ENCODE measurements at places on chromosomes 7 and 10.

GRCh38 chr10:12876266-12876665, 125.2 kb downstream of the CCDC3 start:
- DNase-seq = no peak

DNA sequence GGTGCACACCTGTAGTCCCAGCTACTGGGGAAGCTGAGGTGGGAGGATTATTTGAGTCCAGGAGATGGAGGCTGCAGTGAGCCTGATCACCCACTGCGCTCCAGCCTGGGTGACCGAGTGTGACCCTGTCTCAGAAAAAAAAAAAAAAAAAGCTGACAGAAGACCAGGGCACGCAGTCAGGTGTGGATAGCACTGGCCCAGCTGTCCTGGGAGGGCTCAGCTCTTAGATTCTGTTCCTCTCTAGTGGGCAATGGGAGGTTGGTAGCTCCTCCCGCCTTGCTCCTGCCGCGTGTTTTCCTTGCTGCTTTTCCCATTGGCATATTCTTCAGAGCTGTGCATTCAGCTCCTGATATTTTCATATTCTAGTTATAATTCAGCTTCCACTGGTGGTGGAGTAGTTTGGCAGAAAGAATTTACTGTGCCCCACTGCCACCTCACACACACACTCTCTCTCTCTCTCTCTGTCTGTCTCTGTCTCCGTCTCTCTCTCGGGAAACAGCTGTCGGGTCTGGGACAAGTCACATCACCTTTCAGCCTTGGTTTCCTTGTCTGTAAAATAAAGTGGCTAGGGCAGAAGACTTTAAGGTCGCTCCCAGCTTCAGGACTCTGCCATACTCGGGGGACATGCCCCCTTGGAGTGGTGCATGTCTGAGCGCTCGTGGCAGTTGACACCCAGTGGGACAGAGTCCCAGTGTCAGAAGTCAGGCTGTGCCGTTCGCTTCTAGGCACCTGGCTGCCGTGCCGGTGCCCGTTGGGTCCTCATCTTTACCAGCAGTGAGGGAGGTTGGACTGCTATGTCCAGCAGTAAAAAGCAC, 25.9 kb upstream of the ANKRD2 start:
- no peak for DNase-seq

- DNase-seq = no peak
Observed at GRCh38 chr10:96261930-96262329, 9.4 kb downstream of the BLNK start.

DNA sequence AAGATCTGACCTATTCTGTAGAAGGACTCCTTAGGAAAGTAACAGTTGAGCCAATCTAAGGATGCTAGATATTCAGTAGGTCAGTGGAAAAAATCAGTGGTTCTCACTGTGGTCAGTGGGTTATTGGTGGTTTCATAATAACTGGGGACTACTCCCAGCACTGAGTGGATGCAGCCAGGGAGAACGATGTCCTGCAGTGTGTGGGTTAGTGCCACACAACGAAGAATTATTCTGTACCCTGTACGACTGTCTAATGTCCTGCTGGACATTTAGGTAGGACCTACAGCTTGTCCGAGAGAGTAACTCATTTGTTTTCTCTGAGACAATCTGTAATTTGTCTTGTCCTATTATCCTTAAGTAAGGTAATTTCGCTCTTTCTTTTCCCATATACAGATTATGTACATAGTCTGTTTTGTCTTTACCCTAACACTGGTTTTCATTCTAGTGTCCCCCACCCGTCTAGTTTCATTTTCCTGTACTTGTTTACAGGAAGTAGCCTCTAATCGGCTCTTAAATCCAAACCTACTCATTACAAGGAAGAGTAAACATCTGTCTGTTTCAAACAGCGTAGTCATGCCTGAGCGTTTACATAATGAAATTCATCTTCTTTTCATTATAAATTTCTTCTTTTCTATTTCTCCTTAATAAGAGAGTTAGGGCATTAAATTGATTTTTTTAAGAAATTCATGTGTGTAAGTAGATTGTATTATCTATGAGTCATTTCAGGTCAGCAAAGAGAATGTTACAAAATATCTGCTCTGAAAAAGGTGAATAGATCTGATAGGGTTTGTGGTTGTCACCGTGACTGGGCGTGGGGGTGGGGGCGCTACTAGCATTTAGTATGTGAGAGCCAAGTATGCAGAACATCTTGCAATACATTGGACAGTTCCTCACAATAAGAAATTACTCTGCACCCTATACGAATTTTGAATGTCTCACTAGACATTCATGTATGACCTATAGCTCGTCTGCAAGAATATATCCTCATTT, 8.3 kb upstream of the ZC3HAV1L start:
- no peak for DNase-seq

- no peak for DNase-seq
Observed at GRCh38 chr10:101807158-101807557, 11.1 kb downstream of the OGA start.

- no peak for DNase-seq
Observed at GRCh38 chr10:1020460-1020859, 5.2 kb downstream of the IDI2 start.

DNA sequence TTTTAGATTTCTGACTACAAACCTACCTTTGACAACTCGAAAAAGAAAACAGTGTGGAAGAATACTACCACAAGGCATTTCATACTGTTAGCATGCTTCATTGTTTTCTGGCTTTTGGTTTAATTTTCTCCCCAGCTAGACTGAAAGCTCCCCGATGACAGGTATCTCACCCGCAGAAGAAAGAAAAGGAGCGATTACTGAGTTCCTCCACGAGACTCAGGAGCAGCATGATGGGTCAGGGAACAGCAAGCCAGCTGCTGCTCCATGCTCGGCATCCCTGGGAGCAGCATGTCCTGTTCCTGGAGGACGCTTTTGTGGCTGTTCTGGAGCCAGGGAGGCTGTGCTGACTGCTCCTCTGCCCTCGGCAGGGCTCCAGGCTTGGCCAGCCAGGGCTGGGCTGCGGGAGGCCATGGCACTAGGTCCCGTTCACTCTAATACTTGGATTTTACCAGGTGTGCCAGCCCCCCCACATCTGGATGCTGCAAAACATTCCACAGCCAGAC, 133.4 kb downstream of the PRKAG2 start:
- no peak for DNase-seq

Measured in Jurkat, Clone E6-1 (cell line).